ENCODE measurements at places on chromosomes 12 and 14.

DNA sequence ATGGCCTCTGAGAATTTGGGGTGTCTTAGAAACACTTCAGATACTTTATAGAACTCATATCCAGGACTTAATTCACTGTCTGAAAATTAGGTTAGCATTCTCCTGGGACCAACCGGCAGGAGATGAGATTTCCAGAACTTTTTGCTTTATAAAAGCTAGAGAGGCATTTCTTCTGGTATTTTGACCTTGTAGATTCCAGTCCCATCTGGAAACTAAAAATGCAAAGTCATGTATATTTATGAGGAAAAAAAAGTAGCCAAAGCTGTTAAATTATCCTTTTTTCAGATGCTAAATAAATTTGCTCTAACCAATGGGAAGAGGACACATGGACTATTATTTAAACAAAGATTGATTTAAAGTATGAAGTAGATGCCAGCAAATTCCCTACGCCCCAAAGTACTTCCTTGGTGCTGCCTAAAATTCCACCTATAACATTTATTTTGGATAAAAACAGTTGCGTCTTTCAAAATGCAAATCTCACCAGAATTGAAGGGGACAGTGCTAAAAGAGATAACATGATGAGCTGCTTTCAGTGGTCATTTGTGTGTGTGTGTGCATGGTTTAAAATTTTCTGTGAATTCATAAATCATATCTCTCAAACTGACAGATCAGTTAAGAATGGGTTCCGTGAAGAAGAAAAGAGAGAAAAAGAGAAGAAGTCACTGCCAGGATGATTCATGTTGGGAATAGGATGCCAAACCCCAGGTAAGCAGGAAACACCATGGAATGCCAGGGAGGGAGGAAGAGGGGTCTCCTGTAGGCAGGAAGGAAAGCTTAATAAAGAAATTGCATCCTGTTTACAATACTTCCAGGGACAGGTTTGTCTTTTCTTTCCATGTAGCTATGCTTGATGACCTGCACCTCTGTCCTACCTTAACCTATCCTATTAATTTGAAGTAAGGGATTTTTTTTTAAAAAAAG lies 97.7 kb upstream of the RGS6 start:
- no peak for DNase-seq

GRCh38 chr14:51715742-51716141 lies 64.0 kb downstream of the FRMD6 start:
- no peak for DNase-seq

- DNase-seq: no peak
These were observed 42.7 kb upstream of the SLC6A15 start for GRCh38 chr12:84955298-84955697.

GRCh38 chr14:37650356-37651037 lies 55.1 kb downstream of the TTC6 start:
- DNase-seq: no peak

GRCh38 chr12:57844709-57845477 lies 1.6 kb downstream of the CTDSP2 start:
- DNase-seq: no peak

- DNase-seq: no peak
These were observed 1324.7 kb downstream of the AACS start for GRCh38 chr12:126389961-126390360.

DNA sequence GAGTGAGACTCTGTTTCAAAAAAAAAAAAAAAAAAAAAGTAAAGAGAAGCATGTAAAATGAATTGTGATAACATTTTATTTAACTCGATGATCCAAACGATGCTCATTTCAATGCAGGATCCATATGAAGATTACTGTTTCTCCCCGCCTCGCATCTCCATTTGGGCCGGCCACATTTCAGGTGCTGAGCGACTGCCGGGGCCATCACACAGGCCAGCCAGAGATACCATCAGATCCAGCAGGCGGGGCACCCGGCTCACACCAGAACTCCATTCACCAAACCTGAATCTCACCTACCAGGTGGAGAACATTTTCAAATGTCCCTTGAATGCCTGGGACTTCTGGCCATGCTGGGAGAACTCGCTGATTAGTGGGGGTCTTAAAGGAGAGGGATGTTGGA lies 18.0 kb upstream of the FZD10 start:
- no peak for DNase-seq

DNA sequence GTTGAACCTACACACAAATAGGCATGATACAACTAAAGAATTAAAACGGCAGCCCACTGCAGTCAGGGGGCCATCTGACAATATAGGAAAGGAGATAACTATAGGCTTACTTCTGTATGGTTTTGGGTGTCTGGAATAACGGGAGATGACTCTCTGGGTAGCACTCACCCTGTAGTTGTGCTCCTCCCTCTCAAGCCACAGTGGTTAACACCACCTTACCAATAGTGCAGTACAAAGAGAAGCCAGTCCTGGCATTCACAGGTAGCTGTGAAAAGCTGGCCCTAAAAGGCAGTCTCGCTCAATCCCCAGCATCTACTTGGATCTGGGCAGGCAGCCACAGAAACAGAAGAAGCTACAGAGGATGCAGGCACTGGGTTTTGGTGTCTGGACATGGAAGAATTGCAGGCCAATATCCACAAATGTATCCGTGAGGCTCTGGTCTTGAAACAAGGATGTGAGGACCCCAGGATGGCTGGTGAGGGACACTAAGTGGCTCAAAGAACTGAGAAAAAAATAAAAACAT lies 93.0 kb downstream of the DPF3 start:
- DNase-seq: no peak

DNA sequence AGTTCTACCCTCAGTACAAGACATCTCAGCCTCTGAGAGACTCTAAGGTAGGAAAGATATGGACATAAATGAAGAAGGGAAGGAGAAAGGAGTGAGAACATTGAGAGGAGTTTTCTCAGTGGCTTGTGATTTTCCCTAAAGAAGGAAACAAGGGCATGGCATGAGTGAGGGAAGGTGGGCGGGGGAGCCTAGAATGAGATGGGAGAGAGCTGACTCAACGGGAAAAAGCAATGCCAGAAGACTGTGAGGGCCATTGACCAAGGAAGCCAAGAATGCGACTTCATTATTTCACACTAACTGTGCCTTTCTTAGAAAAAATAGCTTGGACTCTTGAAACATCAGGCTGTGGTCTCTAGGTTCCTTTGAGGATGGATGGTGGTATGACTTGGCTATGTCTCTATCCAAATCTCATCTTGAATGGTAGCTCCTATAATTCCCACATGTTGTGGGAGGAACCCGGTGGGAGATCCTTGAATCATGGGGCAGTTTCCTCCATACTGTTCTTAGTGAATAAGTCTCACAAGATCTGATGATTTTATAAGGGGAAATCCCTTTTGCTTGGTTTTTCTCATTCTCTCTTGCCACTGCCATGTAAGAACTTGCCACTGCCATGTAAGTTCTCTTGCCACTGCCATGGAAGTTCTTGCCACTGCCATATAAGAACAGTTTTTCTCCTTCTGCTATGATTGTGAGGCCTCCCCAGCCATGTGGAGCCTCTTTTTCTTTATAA lies 279.6 kb downstream of the NUAK1 start:
- DNase-seq: no peak
